ENCODE measurements at places on chromosomes 4 and X.

DNA sequence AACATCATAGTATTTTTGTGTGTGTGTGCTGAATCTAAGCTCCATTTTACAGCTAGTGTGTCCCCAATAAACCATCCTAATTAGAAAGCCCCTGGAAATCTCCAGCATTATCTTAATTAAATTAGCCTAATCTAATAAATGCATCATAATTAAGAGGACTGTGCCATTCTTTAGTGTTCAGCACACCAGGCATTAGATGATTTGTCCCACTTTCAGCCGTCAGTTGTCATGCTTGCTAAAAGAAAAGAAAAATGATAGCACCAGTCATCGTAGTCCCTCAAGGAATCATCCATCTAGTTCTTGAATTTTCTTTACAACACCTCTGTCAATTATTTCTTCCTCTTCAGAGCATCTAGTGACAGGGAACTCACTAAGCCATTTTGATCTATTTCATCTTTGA lies 155.9 kb downstream of the PALLD start:
- DNase-seq: no peak

- no peak for DNase-seq
These were observed 21.9 kb downstream of the HNRNPH2 start for GRCh38 chrX:101429934-101430333.

- DNase-seq: no peak
These were observed 154.9 kb upstream of the BMP3 start for GRCh38 chr4:80875642-80876041.

- DNase-seq: peak; percentile 9
These were observed 158.0 kb downstream of the KCNIP4 start for GRCh38 chr4:21790438-21791029.

GRCh38 chr4:151418385-151418784 lies 9.4 kb downstream of the FHIP1A start:
- no peak for DNase-seq

DNA sequence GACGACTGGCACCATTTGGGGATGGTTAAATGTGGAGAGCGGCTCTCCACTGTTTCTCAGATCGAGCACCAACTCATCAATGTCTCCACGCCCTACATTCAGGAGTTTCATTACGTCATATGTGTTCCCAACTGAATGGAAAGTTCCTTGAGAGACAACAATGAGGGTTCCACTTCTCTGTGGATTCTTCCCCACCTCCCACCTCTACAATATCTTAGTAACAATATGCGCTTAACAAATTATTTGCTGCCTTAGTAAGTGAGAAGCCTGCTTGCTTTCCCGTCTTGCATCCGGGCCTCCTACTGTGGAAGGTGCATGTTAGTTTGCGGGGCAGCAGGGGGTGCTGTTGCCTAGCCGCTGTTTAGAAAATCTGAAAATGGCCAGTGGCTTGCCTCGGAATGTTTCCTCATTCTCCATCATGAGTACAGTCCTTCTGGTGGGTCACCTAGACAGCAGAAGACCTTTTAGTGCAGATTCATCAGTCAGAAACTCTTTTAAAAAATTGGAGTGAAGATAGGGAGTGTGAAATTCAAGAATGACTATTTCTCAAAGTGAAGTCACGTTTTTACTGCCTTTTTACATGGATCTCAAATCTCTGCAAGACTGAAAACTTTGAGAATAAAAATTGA lies 55.7 kb downstream of the PHOX2B start:
- no peak for DNase-seq

Measured in DMS79 treated with DMSO at 0.1 percent for 48 hours (cell line).